Stimulated activated CD4-positive, alpha-beta T cell treated with anti-CD3 and anti-CD28 coated beads, TNF-alpha, amount 100 ng/mL, for 4 hours (primary cell): ENCODE measurements at places on chromosomes 1 and 21.

DNA sequence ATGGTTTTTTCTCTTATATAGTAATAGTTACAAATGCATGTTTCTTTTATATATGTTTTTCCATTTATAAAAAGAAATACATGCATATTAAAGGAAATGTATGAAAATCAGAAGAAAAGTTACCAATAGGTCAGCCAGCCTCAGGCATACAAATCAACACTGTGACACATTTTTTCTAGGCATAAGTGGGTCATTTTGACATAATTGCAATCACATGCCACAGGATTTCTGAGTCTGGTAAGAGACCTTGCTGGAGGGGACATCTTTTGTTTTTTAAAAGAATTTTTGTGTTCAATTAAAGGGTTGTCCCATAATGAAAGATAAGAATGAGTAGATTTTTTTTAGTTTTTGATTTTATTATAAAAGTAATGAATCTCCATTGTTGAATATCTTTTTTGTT is 473.1 kb downstream of the PCP4 start:
- DNase-seq = no peak

GRCh38 chr1:78607334-78607927 is 12.8 kb upstream of the IFI44L start:
- no peak for DNase-seq

DNA sequence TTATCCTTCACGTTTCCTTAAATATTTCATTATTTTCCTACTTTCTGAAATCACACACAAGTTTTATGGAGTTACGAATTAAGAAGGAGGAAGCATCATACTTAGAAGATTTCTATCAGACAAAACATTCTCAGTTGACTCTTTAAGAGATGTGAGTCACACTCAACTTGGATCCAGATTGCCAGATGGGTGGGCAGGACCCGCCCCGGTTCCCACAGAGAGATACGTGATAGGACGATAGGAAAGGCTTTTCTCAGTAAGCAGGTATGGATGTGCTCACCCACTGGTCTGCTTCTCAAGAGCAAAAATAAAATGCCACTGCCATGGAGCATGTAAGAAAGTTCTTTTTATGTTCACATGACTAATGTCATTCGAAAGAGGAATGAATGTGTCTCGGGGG is 392.6 kb downstream of the MRPL39 start:
- DNase-seq = no peak

DNA sequence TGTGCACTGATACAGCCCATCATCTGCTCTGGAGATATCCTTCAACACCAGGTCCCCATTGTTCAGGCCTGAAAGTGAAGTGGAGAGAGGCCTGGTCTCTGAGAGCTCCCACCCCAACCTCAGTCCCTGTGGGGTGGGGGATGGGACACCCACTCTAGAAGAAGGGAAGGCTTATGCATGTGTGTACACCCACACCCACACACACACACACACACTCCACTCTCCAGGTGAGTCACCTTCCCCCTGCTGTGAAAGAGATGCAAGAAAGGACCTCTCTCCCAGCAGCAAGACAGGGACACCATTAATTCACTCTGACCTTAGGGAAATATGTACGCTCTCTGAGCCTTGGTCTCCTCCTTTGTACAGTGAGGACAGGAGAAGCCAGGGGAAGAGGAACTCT is 5.9 kb downstream of the VSIG8 start:
- DNase-seq = no peak

GRCh38 chr21:35896060-35896459 is 164.3 kb downstream of the SETD4 start:
- no peak for DNase-seq

DNA sequence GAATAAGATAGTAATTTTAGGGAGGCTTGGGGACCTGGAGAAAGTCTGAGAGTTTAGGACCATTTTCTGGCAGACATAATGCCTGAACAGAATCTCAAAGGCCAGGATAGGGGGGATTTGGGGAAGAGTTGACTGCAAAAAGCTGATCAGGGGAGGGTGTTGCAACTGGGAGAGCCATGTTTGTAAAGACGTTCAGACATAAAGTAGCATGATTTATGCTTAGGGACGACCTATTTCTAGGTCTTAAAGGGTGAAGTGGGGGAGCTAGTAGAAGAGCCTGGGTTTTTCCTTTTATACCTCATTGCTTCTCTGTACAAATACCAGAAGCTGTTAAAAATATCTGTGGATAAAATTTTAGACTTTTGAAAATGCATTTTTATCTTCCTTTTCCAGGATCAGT is 51.2 kb downstream of the FNBP1L start:
- DNase-seq = no peak

DNA sequence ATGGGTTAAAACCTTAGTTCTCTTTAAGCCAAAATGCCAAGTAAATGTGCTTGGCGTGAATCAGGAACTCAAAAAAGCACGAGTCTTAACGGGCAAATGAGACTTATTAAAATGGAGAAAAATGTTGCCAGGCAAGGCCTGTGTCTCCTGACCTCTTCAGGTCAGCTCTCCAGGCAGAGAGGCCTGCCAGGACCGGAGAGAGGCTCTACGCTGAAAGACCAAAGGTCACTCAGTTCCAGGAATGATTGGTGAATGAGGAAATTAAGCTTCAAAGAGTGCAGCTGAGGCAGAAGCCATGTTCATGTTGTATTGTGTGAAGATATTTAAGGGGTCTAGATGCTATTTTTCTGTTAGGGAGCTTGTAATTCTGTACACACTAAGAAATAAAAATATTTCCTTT is 66.6 kb downstream of the SPAG17 start:
- DNase-seq = no peak

- DNase-seq = no peak
Measured at GRCh38 chr1:41153750-41154274, 88.3 kb downstream of the SCMH1 start.

GRCh38 chr1:230832476-230832875 is 35.8 kb downstream of the C1orf198 start:
- no peak for DNase-seq

- no peak for DNase-seq
Measured at GRCh38 chr1:106944721-106945120, 111.8 kb upstream of the PRMT6 start.

GRCh38 chr21:33308586-33309490 is 15.9 kb upstream of the IFNAR1 start:
- DNase-seq = no peak

GRCh38 chr1:25445993-25446538 is 15.4 kb downstream of the MACO1 start:
- DNase-seq = no peak

GRCh38 chr21:16900685-16901084 is 612.2 kb upstream of the CXADR start:
- DNase-seq = no peak

DNA sequence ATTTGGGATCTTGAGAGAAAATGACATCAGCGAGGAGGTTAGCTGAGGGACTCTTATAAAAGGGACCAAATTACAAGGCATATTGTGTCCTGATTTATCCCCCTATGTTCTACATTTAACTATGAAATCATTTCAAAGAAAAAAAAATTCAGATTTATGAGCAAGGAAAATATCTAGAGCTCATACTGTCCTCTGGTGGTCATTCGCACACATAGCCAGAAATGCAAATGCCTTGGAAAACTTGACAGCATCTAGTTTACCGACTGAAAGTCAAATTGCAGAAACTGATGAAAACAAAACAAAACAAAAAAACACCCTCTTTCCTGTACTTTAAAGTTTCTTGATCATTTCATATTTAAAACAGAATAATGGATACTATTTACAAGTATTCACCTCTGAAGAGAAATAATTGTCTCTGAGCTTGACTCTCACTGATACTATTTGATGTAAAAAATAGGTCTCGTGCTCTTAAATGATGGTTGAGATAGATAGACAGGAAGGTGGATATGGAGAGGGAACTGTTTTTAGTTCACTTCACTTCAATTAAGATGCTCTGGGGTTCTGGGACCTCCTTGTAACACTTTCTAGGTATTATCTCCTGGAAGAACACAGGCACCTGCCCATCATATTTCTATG is 253.8 kb downstream of the PCP4 start:
- no peak for DNase-seq

DNA sequence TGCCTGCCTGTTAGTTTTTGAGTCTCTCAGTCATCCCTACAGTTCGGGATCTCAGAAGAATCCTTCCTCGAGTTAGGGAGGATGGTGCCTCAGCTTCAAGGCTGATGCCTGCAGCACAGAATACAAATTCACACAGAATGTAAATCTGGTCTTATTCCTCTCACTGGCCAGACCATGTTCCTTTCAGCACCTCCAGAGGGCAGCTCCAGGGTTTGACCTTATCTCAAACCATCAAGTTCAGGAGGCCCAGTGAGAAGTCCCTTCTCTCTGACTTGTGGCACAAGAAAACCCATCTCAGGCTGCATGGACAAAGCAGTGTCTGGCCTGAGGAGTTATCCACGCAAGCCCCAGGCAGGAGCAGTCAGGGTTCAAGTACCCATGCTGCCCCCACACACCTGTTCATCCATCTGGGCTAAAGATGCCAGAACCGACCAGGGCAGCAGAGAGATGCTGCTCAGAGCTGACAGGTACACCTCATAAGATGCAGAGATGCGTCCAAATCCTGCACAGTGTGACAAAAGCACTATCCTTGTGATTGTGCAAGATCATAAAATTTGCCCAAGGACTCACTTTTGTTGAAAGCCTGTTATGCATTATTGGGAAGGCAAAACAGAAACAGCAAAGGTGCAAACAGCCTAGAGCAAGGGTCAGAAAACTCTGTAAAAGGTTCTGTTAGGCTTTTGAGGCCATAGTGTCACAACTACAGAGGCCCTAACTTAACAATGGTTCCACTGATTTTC is 49.8 kb downstream of the BCAR3 start:
- no peak for DNase-seq

DNA sequence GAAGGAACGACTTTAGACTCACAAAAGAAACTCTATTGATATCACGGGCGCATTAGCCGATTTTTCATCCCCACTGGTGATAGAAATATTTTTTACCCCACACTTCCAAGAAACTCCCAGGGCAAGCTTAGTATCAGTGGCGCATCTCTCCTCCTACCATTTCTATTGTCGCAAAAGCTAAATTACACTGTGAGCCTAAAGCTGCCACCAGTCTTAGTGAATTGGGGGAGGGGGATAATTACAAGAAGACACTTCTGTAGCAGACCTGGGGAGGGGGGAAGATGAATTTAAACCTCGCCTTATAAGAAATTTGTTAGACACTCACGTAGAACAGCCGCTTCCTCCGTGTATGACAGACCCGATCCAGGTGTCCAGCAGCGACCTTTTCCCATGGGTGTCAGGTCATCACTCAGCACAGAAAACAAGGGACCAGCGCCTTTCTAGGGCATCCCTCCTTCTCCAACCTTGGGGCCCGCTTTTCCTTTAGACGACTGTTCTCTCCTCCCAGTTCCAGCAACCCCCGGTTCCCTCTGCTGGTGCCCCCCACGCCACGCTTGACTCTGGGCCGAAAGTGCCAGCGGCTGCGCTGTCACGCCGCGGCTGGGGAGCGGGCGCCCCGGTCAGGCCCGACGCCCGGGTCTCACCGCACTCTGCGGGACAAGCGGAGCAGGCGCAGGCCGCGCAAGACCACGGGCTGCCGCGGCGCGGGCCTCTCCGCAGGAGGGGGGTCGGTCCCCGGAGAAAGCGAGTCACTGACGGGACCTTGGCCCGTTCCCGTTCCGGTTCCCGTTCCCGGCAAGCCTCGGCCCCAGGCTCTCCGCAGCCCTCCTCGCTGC is 821 bp downstream of the PHC2 start:
- DNase-seq = peak; percentile 9

GRCh38 chr1:54376430-54377039 is 29.7 kb downstream of the SSBP3 start:
- no peak for DNase-seq

DNA sequence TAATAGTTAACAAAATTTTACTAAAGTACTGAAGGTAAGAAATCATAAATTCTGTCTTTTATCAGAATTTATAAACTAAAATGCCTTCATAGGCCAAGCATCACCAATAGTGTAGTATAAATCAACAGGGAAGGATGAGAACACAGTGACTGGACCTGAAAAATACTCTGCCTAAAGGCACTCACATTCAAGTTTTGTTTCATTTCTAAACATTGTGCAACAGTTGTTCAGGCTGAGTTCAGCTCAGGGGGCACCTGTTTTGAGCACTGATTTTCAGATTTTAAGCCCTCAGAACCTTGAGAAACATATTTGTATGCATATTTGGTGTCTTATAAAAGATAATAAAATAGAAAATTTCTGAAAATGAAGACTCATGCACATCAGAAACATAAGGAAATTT is 12.4 kb downstream of the ACBD6 start:
- DNase-seq = no peak

- DNase-seq = no peak
Measured at GRCh38 chr1:218673170-218673569, 328.0 kb downstream of the TGFB2 start.

DNA sequence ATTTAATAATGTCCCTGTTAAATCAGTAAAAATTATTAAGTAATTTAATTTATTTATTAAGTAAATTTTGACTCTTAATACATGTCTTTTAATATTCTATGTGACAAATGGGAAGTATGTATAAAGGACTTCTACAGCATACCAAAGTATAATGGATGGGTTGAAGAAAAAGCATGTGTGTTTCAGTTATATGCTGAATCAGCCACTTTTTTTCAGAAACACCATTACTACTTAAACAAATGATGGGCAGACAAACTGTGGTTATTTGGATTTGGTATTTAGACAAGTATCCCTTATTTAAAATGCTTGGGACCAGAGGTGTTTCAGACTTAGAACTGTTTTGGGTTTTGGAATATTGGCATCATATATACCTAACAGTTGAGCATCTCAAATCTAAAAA is 176.3 kb upstream of the DMRTA2 start:
- no peak for DNase-seq

GRCh38 chr1:184212649-184213314 is 161.3 kb downstream of the TSEN15 start:
- no peak for DNase-seq

- DNase-seq = no peak
Measured at GRCh38 chr1:74504933-74505512, 7.4 kb downstream of the LRRC53 start.

DNA sequence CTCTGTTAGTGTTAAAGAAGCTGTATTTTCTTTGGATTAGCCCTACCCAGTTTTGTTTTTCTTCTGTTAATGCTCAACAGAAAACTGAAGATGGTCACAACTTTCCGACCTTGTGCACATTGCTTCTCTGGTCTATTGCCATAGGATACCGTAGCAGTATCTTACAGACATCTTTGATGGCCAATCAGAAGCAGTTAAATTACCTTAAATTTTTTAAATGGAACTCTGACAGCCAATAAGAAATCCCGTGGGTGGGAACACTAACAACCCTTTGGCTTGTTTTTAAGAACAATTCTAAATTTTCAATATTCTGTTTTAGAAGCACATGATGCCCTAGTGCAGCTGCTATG is 17.2 kb downstream of the NFYC start:
- no peak for DNase-seq

GRCh38 chr1:2128189-2128901 is 66.2 kb downstream of the FAAP20 start:
- no peak for DNase-seq

GRCh38 chr1:115184260-115184950 is 95.1 kb upstream of the TSPAN2 start:
- DNase-seq = no peak

- DNase-seq = no peak
Measured at GRCh38 chr1:214362188-214362882, 81.4 kb downstream of the SMYD2 start.

- no peak for DNase-seq
Measured at GRCh38 chr1:66982561-66983260, 57.9 kb downstream of the MIER1 start.

GRCh38 chr1:73100216-73100615 is 817.9 kb upstream of the NEGR1 start:
- no peak for DNase-seq

GRCh38 chr1:184214128-184214527 is 162.6 kb downstream of the TSEN15 start:
- DNase-seq = no peak

GRCh38 chr1:234778221-234779159 is 168.5 kb upstream of the IRF2BP2 start:
- no peak for DNase-seq

GRCh38 chr1:94265906-94266305 is 28.5 kb upstream of the ARHGAP29 start:
- DNase-seq = no peak
